Endothelial cell of umbilical vein (primary cell): ENCODE measurements at places on chromosomes 6 and 20. TPM values are rescaled to one million over a fixed set of nuclear protein-coding genes. Genes with fewer than 3 reads are reported as not detected.

FOXA2 gene
- not detected in 2 replicates for polyA plus RNA-seq

CTCFL gene
- not detected in 2 replicates for polyA plus RNA-seq

ZNF311 gene
- polyA plus RNA-seq: 0.26 and 0.33 TPM in 2 replicates

VGLL2 gene
- polyA plus RNA-seq: not detected in 2 replicates

RSPH4A gene
- 0.06 TPM in 1 of 2 replicates, not detected in the other for polyA plus RNA-seq

MEP1A gene
- not detected in 2 replicates for polyA plus RNA-seq

PCK1 gene
- not detected in 2 replicates for polyA plus RNA-seq

XKR7 gene
- not detected in 2 replicates for polyA plus RNA-seq

SYNDIG1 gene
- polyA plus RNA-seq: not detected in 2 replicates

TPX2 gene
- 18.1 and 24.8 TPM in 2 replicates for polyA plus RNA-seq

TMEM74B gene
- polyA plus RNA-seq: 0.26 and 0.54 TPM in 2 replicates

PAX1 gene
- not detected in 2 replicates for polyA plus RNA-seq

CEP162 gene
- 0.56 and 0.79 TPM in 2 replicates for polyA plus RNA-seq

SPDEF gene
- polyA plus RNA-seq: not detected in 2 replicates

FOXF2 gene
- not detected in 2 replicates for polyA plus RNA-seq

CPNE5 gene
- polyA plus RNA-seq: 49.4 and 55.8 TPM in 2 replicates

ANKEF1 gene
- polyA plus RNA-seq: 0.58 and 0.65 TPM in 2 replicates

RSPO3 gene
- polyA plus RNA-seq: 1.1 and 1.8 TPM in 2 replicates

CCN2 gene
- 1,646 and 1,926 TPM in 2 replicates for polyA plus RNA-seq

SNX14 gene
- 32.0 and 41.3 TPM in 2 replicates for polyA plus RNA-seq

DEFB132 gene
- polyA plus RNA-seq: not detected in 2 replicates

HLA-DRA gene
- polyA plus RNA-seq: not detected in 2 replicates

HTR1B gene
- polyA plus RNA-seq: 66.3 and 68.7 TPM in 2 replicates

RUNX2 gene
- polyA plus RNA-seq: 0.06 TPM in 1 of 2 replicates, not detected in the other

DYNLT2 gene
- polyA plus RNA-seq: 0.21 and 0.39 TPM in 2 replicates

NKX2-2 gene
- not detected in 2 replicates for polyA plus RNA-seq

WFDC12 gene
- not detected in 2 replicates for polyA plus RNA-seq

PLN gene
- not detected in 2 replicates for polyA plus RNA-seq

ANKRD66 gene
- polyA plus RNA-seq: not detected in 2 replicates

OR2B6 gene
- not detected in 2 replicates for polyA plus RNA-seq

SLC35D3 gene
- polyA plus RNA-seq: not detected in 2 replicates

OVOL2 gene
- not detected in 2 replicates for polyA plus RNA-seq

TFAP2D gene
- polyA plus RNA-seq: not detected in 2 replicates

OR2J3 gene
- polyA plus RNA-seq: not detected in 2 replicates
